ENCODE measurements at places on chromosomes 2 and 18. TPM values are rescaled to one million over a fixed set of nuclear protein-coding genes. Genes with fewer than 3 reads are reported as not detected.

Gene ATG4B
- 87.2 TPM for total RNA-seq

GRCh38 chr18:65754121-65754520, 3.3 kb downstream of the CDH7 start:
- DNase-seq, result no peak
- no peaks in the 10 kb centered on the region for H3K4me1 ChIP-seq
- H3K27ac ChIP-seq, result no peak overlapping the region
- H3K36me3 ChIP-seq, result no peaks in the 10 kb centered on the region

DNA sequence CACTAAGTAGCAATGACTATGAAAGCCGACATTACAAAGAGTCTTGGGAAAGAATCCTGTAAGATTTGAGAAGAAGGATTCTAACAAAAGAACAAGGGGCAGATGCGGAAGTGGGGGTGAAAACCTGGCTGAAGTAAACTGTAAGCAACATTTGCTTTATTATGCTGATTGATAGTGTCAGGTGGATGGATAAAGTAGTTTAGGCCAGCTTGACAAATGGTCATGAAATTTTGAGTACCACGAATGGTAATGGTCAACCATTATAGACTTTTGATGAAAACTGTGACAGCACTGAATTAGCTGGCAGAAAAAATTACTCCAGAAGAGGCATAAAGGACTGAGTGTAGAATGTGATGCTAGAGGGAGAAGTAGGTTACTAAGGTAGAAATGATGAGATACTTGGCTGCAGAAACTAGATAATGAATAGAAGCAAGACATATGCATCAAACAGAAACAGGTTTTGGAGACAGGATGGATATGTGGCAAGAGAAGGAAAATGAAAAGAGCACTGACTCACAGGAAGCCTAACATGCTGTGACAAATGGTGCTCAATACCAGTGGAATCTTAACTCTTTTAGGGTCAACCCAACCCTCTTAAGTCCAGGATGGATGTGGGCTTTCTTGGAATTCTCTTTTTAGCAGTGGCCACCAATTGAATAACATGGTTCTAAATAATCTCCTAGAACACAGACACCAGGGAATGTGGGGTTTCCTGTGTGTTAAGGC, 6.8 kb downstream of the THUMPD2 start:
- H3K27ac ChIP-seq, result no peak overlapping the region
- H3K4me1 ChIP-seq, result peaks cover 16% of the 10 kb centered on the region
- no peaks in the 10 kb centered on the region for H3K27me3 ChIP-seq
- H3K36me3 ChIP-seq, result peaks cover 3% of the 10 kb centered on the region

Gene UPP2
- not detected for total RNA-seq

GRCh38 chr2:85405201-85406059, 4.7 kb downstream of the CAPG start:
- H3K27me3 ChIP-seq, result no peaks in the 10 kb centered on the region
- no peaks in the 10 kb centered on the region for H3K36me3 ChIP-seq
- no peak overlapping the region for H3K4me3 ChIP-seq
- peaks cover 47% of the 10 kb centered on the region for H3K4me1 ChIP-seq

- no peak overlapping the region for H3K4me3 ChIP-seq
- H3K27ac ChIP-seq, result no peak overlapping the region
- DNase-seq, result no peak
These were observed 278.4 kb downstream of the ALPK2 start for GRCh38 chr18:58350526-58350925.

- H3K36me3 ChIP-seq, result no peaks in the 10 kb centered on the region
- no peak overlapping the region for H3K4me3 ChIP-seq
- H3K27ac ChIP-seq, result no peak overlapping the region
- no peak for DNase-seq
- H3K4me1 ChIP-seq, result no peaks in the 10 kb centered on the region
These were observed 730.9 kb upstream of the ID2 start for GRCh38 chr2:7951001-7951400.

- DNase-seq, result no peak
- H3K27ac ChIP-seq, result no peak overlapping the region
These were observed 35.6 kb upstream of the FBXO11 start for GRCh38 chr2:47941936-47942335.

Gene PDE1A
- total RNA-seq, result not detected

Gene TNFAIP6
- not detected for total RNA-seq

Gene MAB21L4
- not detected for total RNA-seq

DNA sequence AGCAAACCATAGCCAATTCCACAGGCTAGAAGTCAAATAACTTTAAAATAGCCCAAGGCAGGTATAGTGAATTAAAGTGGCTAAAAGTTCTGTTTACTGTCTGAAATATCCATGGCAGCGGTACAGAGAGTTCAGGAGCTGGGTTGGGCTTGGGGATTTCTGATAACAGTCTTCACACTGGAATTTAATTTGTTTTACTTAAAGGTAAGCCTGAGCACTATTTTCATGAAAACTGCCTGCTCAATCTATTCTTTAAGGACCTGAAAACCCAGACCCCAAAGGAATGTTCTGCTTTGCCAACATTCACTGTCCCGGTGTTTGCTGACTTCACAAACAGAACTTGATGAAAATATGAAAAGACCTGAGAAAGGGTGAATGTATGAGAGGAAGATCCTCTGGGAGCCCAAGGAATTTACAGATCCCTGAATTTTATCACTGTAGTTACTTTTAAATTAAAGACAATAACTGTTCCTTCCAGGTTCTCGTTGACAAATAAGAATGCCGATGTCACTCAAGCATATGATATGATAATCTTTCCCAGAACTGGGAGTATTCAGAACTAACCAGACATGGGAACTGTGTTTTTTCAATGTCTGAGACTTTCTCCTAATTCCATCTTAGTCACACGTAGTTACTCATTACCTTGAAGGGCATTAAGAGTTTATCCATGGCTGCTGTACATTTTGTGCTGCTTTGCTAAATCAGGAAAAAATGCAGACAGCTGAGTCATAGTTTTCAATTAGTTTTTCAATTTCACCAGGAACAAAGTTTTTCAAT, 28.3 kb upstream of the ITGB6 start:
- no peak overlapping the region for H3K27ac ChIP-seq
- no peaks in the 10 kb centered on the region for H3K27me3 ChIP-seq
- H3K4me1 ChIP-seq, result no peaks in the 10 kb centered on the region
- DNase-seq, result no peak
- H3K36me3 ChIP-seq, result no peaks in the 10 kb centered on the region

DNA sequence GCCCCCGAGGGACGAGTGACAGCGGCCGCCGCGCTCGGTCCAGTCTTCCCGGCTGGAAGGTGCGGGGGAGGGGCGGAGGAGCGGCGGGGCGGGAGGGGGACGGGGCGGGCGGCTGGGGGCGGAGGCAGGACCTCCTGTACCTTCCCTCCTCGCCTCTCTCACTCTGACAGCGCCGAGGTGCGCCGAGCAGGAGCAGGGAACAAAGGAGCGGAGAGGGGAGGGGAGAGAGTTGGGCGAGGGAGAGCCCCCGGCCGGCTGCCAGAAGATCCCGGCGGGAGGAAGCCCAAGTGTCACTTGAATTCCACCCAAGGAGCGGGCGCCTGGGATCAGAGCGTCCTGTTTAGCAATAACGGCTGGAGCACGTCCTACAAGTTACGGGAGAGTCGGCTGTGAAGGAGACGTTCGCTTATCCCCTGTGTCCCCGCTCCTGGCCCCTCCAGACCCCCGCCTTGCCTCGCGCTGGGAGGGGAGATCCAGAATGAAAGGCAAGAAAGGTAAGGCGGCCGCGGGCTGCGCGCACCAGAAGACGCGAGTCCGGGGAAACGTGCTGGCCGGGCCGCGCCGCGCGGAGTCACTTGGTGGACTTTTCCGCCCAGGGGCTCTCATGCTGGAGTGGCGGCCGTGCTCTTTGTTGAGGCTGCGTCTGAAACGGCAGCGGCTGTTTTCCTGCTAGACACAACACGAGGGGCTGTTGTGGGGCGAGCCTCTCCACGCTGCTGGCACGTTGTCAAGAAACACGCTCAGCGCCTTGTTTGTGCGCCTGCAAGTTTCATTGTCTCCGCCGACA, at the start of gene TGIF1:
TSS of gene TGIF1 (plus strand) at position 161 of the 787 bp plus-strand sequence. CDS start at position 479, 318 bp downstream.
- peak within 1 kb of the TSS; percentile 86 for H3K4me3 ChIP-seq
- peak within 1 kb of the TSS; percentile 96 for H3K27ac ChIP-seq
- H3K36me3 ChIP-seq, result no peaks in the 10 kb centered on the region
- peaks cover 21% of the 10 kb centered on the region for H3K4me1 ChIP-seq
- H3K27me3 ChIP-seq, result no peaks in the 10 kb centered on the region

Gene MYL1
- total RNA-seq, result not detected

DNA sequence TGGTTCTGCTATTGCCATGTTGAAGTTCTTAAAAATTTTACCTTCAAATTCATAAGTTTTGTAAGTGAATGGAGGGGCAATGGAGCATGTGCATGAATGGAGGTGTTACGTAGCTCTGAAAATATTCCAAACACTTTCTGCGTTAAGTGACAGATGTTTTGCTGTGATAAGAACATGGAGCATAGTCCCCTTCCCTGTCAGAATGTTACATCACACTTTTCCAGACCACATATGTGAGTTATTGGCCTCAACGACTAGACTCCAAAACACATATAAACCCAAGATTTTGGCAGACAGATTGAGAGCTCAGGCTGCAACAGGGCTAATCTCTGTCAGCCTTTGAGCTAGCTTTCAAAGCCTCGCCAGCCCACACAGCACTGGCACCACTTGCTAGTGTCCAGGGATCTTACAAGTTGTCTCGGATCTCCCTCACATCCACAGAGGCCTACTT, 27.2 kb upstream of the MFSD6 start:
- no peaks in the 10 kb centered on the region for H3K36me3 ChIP-seq
- DNase-seq, result no peak
- no peak overlapping the region for H3K27ac ChIP-seq

Gene CYRIA
- 7.9 TPM for total RNA-seq

DNA sequence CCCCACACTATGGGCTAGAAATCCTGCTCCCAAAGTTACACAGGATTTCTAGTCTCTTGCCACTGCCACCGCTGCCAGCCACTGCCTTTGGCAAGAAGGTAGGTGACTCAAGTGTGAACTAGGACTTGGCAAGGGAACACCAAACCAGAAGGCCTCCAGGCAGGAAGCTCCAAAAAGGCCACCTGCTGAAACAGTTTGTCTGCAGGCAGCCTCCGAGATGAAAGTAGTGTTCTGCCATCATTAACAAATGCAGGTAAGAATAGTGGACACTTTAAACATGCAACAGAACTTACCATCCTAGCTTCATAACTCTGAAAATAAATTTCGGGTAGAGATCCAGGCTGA, 3.9 kb downstream of the ANKRD44 start:
- H3K4me3 ChIP-seq, result peak overlapping the region; percentile 90
- H3K36me3 ChIP-seq, result no peaks in the 10 kb centered on the region
- H3K27ac ChIP-seq, result peak overlapping the region; percentile 85

- no peak overlapping the region for H3K4me3 ChIP-seq
- DNase-seq, result no peak
- no peaks in the 10 kb centered on the region for H3K27me3 ChIP-seq
- H3K36me3 ChIP-seq, result no peaks in the 10 kb centered on the region
- H3K27ac ChIP-seq, result no peak overlapping the region
These were observed 18.5 kb upstream of the UGT1A8 start for GRCh38 chr2:233598952-233599351.

Gene FHOD3
- not detected for total RNA-seq

Gene PRKAG3
- total RNA-seq, result not detected

Gene COLEC11
- total RNA-seq, result not detected

Gene TDRD15
- not detected for total RNA-seq

Gene EFHD1
- total RNA-seq, result 0.70 TPM

GRCh38 chr2:100188326-100188725, 45.9 kb upstream of the AFF3 start:
- no peak for DNase-seq
- no peaks in the 10 kb centered on the region for H3K36me3 ChIP-seq
- no peak overlapping the region for H3K4me3 ChIP-seq
- no peaks in the 10 kb centered on the region for H3K4me1 ChIP-seq

Gene ADAM23
- total RNA-seq, result 0.22 TPM

GRCh38 chr2:100518801-100519200, 44.0 kb upstream of the PDCL3 start:
- no peaks in the 10 kb centered on the region for H3K36me3 ChIP-seq
- H3K4me1 ChIP-seq, result no peaks in the 10 kb centered on the region
- DNase-seq, result no peak
- H3K27me3 ChIP-seq, result no peaks in the 10 kb centered on the region
- no peak overlapping the region for H3K27ac ChIP-seq

GRCh38 chr18:44973282-44973681, 292.6 kb downstream of the SETBP1 start:
- no peak overlapping the region for H3K4me3 ChIP-seq
- no peaks in the 10 kb centered on the region for H3K27me3 ChIP-seq
- no peak for DNase-seq
- H3K36me3 ChIP-seq, result no peaks in the 10 kb centered on the region
- H3K4me1 ChIP-seq, result no peaks in the 10 kb centered on the region
- H3K27ac ChIP-seq, result no peak overlapping the region

Data from naive thymus-derived CD4-positive, alpha-beta T cell (primary cell).